HFFc6 (cell line): ENCODE measurements at places on chromosomes 1 and 21. TPM values are rescaled to one million over a fixed set of nuclear protein-coding genes. Genes with fewer than 3 reads are reported as not detected.

EXOC8 gene
- 13.9 to 14.1 TPM (median 14.0 TPM) in 3 replicates for total RNA-seq

PTGFR gene
- 11.8 and 15.6 TPM in 2 replicates for total RNA-seq

RIIAD1 gene
- total RNA-seq = not detected in 2 replicates

RNU1-4 gene
- 2,122 to 3,681 TPM (median 2,189 TPM) in 3 replicates for total RNA-seq

CFAP107 gene
- not detected in 2 replicates for total RNA-seq

AKIRIN1 gene
- total RNA-seq = 65.8 to 71.4 TPM (median 68.0 TPM) in 3 replicates

IL10RB gene
- 25.2 to 31.7 TPM (median 28.4 TPM) in 3 replicates for total RNA-seq

FMO5 gene
- total RNA-seq = 0.22 to 0.27 TPM in 2 of 3 replicates, not detected in the other

MAN1C1 gene
- 0.05 to 0.14 TPM (median 0.06 TPM) in 3 replicates for total RNA-seq

TFF2 gene
- not detected in 2 replicates for total RNA-seq

MSH4 gene
- 0.05 TPM in 1 of 3 replicates, not detected in the others for total RNA-seq

LAD1 gene
- total RNA-seq = not detected in 3 replicates

TNFRSF9 gene
- total RNA-seq = not detected in 3 replicates

SYTL1 gene
- total RNA-seq = 0.25 TPM in 1 of 3 replicates, not detected in the others

TIE1 gene
- total RNA-seq = 0.33 to 1.2 TPM (median 0.67 TPM) in 3 replicates

LENEP gene
- total RNA-seq = not detected in 3 replicates

RAD54L gene
- total RNA-seq = 3.5 to 10.9 TPM (median 9.8 TPM) in 3 replicates

DAB1 gene
- total RNA-seq = 0.17 to 1.3 TPM (median 0.24 TPM) in 3 replicates

PRRX1 gene
- 145 to 274 TPM (median 151 TPM) in 3 replicates for total RNA-seq

PEAR1 gene
- total RNA-seq = 3.5 to 21.9 TPM (median 3.6 TPM) in 3 replicates

KCNK1 gene
- total RNA-seq = not detected in 3 replicates

LIN28A gene
- total RNA-seq = not detected in 3 replicates

ZNF593 gene
- total RNA-seq = 41.1 to 49.9 TPM (median 46.3 TPM) in 3 replicates

OR2T11 gene
- total RNA-seq = not detected in 2 replicates

AGT gene
- total RNA-seq = 0.12 to 0.25 TPM (median 0.16 TPM) in 3 replicates

PGBD5 gene
- not detected in 3 replicates for total RNA-seq

GCSAML gene
- total RNA-seq = not detected in 3 replicates

FCRL2 gene
- total RNA-seq = not detected in 3 replicates

C4BPA gene
- not detected in 2 replicates for total RNA-seq

PCP4L1 gene
- not detected in 3 replicates for total RNA-seq

HTR6 gene
- total RNA-seq = not detected in 3 replicates

DPM3 gene
- total RNA-seq = 76.9 to 128 TPM (median 112 TPM) in 3 replicates

ADAMTS4 gene
- total RNA-seq = 3.2 to 6.8 TPM (median 3.4 TPM) in 3 replicates

TNNT2 gene
- not detected in 3 replicates for total RNA-seq

LMX1A gene
- total RNA-seq = not detected in 3 replicates

LRRC53 gene
- not detected in 3 replicates for total RNA-seq

LCK gene
- not detected in 3 replicates for total RNA-seq

NBL1 gene
- total RNA-seq = 95.2 to 183 TPM (median 182 TPM) in 3 replicates

PCSK9 gene
- total RNA-seq = not detected in 3 replicates

PDZK1IP1 gene
- not detected in 3 replicates for total RNA-seq

C1orf87 gene
- not detected in 3 replicates for total RNA-seq

GPA33 gene
- not detected in 3 replicates for total RNA-seq

AURKAIP1 gene
- 190 and 206 TPM in 2 replicates for total RNA-seq

INAVA gene
- not detected in 2 replicates for total RNA-seq

CFHR3 gene
- total RNA-seq = not detected in 3 replicates

TCEA3 gene
- 5.4 to 7.1 TPM (median 6.4 TPM) in 3 replicates for total RNA-seq

PTPN22 gene
- 1.0 to 1.6 TPM (median 1.6 TPM) in 3 replicates for total RNA-seq

C1QB gene
- total RNA-seq = not detected in 3 replicates
